Placental pericyte (primary cell): ENCODE measurements at places on chromosomes 4 and X. TPM values are rescaled to one million over a fixed set of nuclear protein-coding genes. Genes with fewer than 3 reads are reported as not detected.

Gene FRMPD4
- total RNA-seq = 3.0 and 14.0 TPM in 2 replicates

Gene FREM3
- total RNA-seq = under 0.01 TPM in 1 of 2 replicates, not detected in the other

Gene TLR6
- 1.1 and 5.4 TPM in 2 replicates for total RNA-seq

Gene PABPC5
- total RNA-seq = 0.29 TPM in 1 of 2 replicates, not detected in the other

Gene P2RY4
- total RNA-seq = 0.14 and 0.22 TPM in 2 replicates

Gene CD38
- 1.1 TPM in 1 of 2 replicates, not detected in the other for total RNA-seq

Gene KCND1
- total RNA-seq = under 0.01 and 0.14 TPM in 2 replicates

Gene PAGE4
- total RNA-seq = not detected in 2 replicates

Gene PRDM8
- 9.6 and 29.3 TPM in 2 replicates for total RNA-seq

Gene WNK3
- total RNA-seq = 0.22 and 0.29 TPM in 2 replicates

Gene ITGB1BP2
- total RNA-seq = 2.0 and 5.9 TPM in 2 replicates

Gene SLC26A1
- 0.14 and 0.22 TPM in 2 replicates for total RNA-seq

Gene PPEF2
- total RNA-seq = under 0.01 TPM in 1 of 2 replicates, not detected in the other

Gene SPATA4
- total RNA-seq = 0.29 and 0.44 TPM in 2 replicates

Gene TRPC3
- 1.0 TPM in 1 of 2 replicates, not detected in the other for total RNA-seq

Gene BEND4
- total RNA-seq = not detected in 2 replicates

Gene RPGR
- total RNA-seq = 10.7 and 11.3 TPM in 2 replicates

Gene RXFP1
- 0.29 TPM in 1 of 2 replicates, not detected in the other for total RNA-seq

Gene TLR2
- total RNA-seq = 0.22 and 0.29 TPM in 2 replicates

Gene XAGE1B
- not detected in 2 replicates for total RNA-seq

Gene CT45A2
- total RNA-seq = not detected in 2 replicates

Gene ARHGAP36
- total RNA-seq = not detected in 2 replicates

Gene AASDH
- 6.1 and 11.6 TPM in 2 replicates for total RNA-seq

Gene SLC34A2
- total RNA-seq = not detected in 2 replicates

Gene MPP1
- 10.1 and 15.9 TPM in 2 replicates for total RNA-seq

Gene RBM46
- total RNA-seq = 2.2 TPM in 1 of 2 replicates, not detected in the other

Gene MAGEA4
- total RNA-seq = not detected in 2 replicates

Gene FAM149A
- total RNA-seq = 0.88 and 2.4 TPM in 2 replicates
